Foreskin keratinocyte (primary cell): ENCODE measurements at places on chromosomes 16 and 17. TPM values are rescaled to one million over a fixed set of nuclear protein-coding genes. Genes with fewer than 3 reads are reported as not detected.

Gene TPSAB1
- not detected in 2 replicates for total RNA-seq

Gene ZNF624
- 4.0 and 4.3 TPM in 2 replicates for total RNA-seq

Gene MMP25
- total RNA-seq: 0.35 and 1.8 TPM in 2 replicates

Gene OR1F1
- total RNA-seq: 0.25 and 0.44 TPM in 2 replicates

Gene KRT28
- not detected in 2 replicates for total RNA-seq

Gene TBC1D3
- 1.8 TPM in 1 of 2 replicates, not detected in the other for total RNA-seq

Gene PSME3IP1
- total RNA-seq: 75.2 and 75.4 TPM in 2 replicates

Gene STX1B
- total RNA-seq: 0.39 and 0.61 TPM in 2 replicates

Gene CLEC18A
- total RNA-seq: 0.10 and 0.11 TPM in 2 replicates

Gene OR1A1
- total RNA-seq: not detected in 2 replicates

Gene GNGT2
- not detected in 2 replicates for total RNA-seq

Gene ELP5
- total RNA-seq: 31.8 and 63.6 TPM in 2 replicates

Gene C1QTNF1
- total RNA-seq: 29.5 and 38.9 TPM in 2 replicates

Gene KRT13
- total RNA-seq: 0.46 and 0.61 TPM in 2 replicates

Gene SDR42E1
- total RNA-seq: 13.2 and 16.0 TPM in 2 replicates

Gene GFAP
- 0.10 and 0.39 TPM in 2 replicates for total RNA-seq

Gene MT4
- not detected in 2 replicates for total RNA-seq

Gene ZDHHC7
- total RNA-seq: 45.3 and 50.0 TPM in 2 replicates

Gene KRTAP4-4
- not detected in 2 replicates for total RNA-seq

Gene KCNJ18
- total RNA-seq: not detected in 2 replicates

Gene KRT20
- not detected in 2 replicates for total RNA-seq

Gene AOC2
- 0.74 and 0.99 TPM in 2 replicates for total RNA-seq

Gene ACE
- 0.14 and 0.17 TPM in 2 replicates for total RNA-seq

Gene ZPBP2
- not detected in 2 replicates for total RNA-seq

Gene NAGPA
- 11.0 and 12.3 TPM in 2 replicates for total RNA-seq

Gene RNU2-1
- total RNA-seq: not detected in 2 replicates

Gene SMYD4
- 9.6 TPM in 2 replicates for total RNA-seq

Gene PLCD3
- 60.8 and 63.6 TPM in 2 replicates for total RNA-seq

Gene ZFPM1
- total RNA-seq: 4.4 and 4.8 TPM in 2 replicates

Gene CBX2
- total RNA-seq: 5.9 and 6.9 TPM in 2 replicates

Gene ITGAX
- not detected in 2 replicates for total RNA-seq

Gene TNK1
- 7.5 and 11.2 TPM in 2 replicates for total RNA-seq

Gene ABCA5
- total RNA-seq: 7.4 and 8.1 TPM in 2 replicates

Gene SYCE1L
- total RNA-seq: 1.6 and 4.3 TPM in 2 replicates

Gene SEPTIN1
- 0.14 TPM in 1 of 2 replicates, not detected in the other for total RNA-seq

Gene CACNG3
- not detected in 2 replicates for total RNA-seq

Gene FBXW10
- total RNA-seq: 0.04 TPM in 1 of 2 replicates, not detected in the other

Gene KRTAP1-5
- total RNA-seq: not detected in 2 replicates

Gene IGF2BP1
- 0.03 TPM in 1 of 2 replicates, not detected in the other for total RNA-seq

Gene MYH11
- not detected in 2 replicates for total RNA-seq

Gene CCDC200
- not detected in 2 replicates for total RNA-seq

Gene TAT
- not detected in 2 replicates for total RNA-seq
